Amniotic epithelial cell (primary cell): ENCODE measurements at places on chromosomes 16 and 17.

- peak; percentile 61 for DNase-seq
Measured at GRCh38 chr16:84888450-84888849, 68.7 kb downstream of the CRISPLD2 start.

- peak; percentile 59 for DNase-seq
Measured at GRCh38 chr16:3654249-3654991, at the start of gene DNASE1. Gene DNASE1 (plus strand): TSS chr16:3654691. CDS start chr16:3655374, 683 bp downstream.

DNA sequence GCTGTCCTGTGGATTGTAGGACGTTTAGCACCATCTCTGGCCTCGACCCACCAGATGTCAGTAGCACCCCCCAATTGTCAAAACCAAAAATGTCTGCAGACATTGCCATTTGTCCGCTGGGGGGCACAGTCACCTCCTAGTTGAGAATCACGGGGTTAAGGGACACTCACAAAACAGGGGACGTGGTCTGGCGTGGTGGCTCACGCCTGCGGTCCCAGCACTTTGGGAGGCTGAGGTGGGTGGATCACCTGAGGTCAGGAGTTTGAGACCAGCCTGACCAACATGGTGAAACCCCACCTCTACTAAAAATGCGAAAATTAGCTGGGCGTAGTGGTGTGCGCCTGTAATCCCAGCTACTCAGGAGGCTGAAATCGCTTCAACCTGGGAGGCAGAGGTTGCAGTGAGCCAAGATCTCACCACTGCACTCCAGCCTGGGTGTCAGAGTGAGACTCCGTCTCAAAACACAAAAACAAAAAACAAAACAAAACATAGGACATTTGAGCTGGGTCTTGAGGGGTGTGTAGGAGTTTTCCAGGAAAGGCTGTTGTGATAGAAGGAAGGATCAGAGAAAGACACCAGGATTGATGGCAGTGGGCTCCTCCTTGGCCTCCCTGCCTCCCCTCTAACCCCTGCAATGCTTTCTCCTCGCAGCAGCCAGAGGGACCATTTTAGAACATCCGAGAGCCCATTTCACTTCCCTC, 171.8 kb upstream of the GSE1 start:
- DNase-seq: no peak

DNA sequence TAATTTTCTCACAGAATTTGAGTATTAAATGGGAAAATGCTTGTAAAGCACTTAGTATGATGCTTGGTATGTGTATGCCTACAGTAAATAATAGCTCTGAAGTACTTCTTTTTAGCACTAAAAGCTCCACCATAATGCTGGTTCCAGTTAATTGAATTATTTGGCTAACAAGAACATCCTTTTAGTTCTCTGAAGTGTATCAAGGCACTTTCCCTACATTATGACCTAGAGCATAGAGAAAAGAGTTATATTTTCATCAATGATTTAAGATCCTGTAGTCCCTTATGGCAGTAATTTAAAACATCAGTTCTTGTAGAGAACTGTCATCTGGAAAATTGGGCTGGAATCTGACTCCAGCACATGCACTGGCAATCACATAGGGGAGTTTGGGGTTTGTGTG, 21.9 kb upstream of the PHAF1 start:
- no peak for DNase-seq

DNA sequence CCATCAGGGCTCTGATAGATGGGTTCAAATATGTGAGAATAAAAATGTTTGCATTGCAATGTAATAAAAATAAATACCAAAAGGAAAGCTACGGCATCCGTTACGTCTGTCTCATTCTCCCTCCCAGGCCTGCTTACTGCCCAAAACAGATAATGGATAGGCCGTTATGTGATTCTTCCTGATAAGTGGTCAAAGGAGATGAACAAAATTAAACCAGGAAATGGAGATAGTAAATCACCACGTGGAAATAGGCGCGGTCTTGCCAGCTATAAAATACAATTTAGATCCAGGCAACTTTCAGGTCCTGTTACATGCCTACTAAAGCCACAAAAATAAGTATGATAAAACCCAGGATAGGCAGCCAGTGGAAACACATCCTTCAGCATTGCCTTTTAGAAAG, 49.5 kb upstream of the CCL1 start:
- DNase-seq: no peak

- no peak for DNase-seq
Measured at GRCh38 chr16:931626-932500, 38.9 kb downstream of the LMF1 start.

- peak; percentile 7 for DNase-seq
Measured at GRCh38 chr17:10420811-10421210, 939 bp downstream of the MYH8 start.

DNA sequence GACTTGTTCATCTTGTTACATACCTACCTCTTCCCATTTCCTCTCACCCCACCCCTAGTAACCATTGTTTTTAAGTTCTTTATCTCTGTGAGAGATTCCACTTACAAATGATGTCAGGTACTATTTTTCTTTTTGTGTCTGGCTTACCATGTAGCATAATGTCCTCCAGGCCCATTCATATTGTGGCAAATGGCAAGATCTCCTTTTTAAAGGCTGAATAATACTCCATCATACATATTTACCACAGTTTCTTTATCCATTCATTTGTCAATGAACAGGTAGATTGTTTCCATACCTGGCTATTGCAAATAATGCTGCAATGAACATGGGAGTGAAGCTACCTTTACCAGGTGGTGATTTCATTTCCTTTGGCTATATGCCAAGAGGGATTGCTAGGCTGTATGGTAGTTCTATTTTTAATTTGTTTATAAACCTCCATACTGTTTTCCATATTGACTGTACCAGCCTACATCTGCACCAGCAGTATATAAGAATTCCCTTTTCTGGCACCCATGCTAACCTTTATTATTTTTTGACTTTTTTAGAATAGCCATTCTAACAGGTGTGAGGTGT, 53.9 kb downstream of the NSRP1 start:
- no peak for DNase-seq

GRCh38 chr16:1308036-1308976, 1.1 kb upstream of the UBE2I start:
- peak; percentile 76 for DNase-seq
